Left lung (tissue), 14 donors: ENCODE measurements at places on chromosomes 5 and 9. TPM values are rescaled to one million over a fixed set of nuclear protein-coding genes. Genes with fewer than 3 reads are reported as not detected.

ADAMTS13 gene
- total RNA-seq: 1.2 TPM

IZUMO3 gene
- total RNA-seq: not detected

FOXD4L5 gene
- not detected for total RNA-seq

SLC26A2 gene
- 18.5 TPM for total RNA-seq

BSPRY gene
- total RNA-seq: 11.2 TPM

CLTA gene
- total RNA-seq: 219 TPM

INSL6 gene
- total RNA-seq: not detected

CA9 gene
- total RNA-seq: not detected

PFN3 gene
- total RNA-seq: not detected

PCDHB5 gene
- 2.5 TPM for total RNA-seq

ACSL6 gene
- 0.68 TPM for total RNA-seq

GRCh38 chr5:6682239-6682638 is 31.0 kb upstream of the TENT4A start:
- no peaks in the 10 kb centered on the region for H3K36me3 ChIP-seq
- H3K27me3 ChIP-seq: no peaks in the 10 kb centered on the region
- DNase-seq: no peak
- no peak overlapping the region for H3K4me3 ChIP-seq
- no peak overlapping the region for H3K27ac ChIP-seq

GRCh38 chr5:31181376-31181987 is 12.0 kb upstream of the CDH6 start:
- H3K4me3 ChIP-seq: no peak overlapping the region
- no peaks in the 10 kb centered on the region for H3K4me1 ChIP-seq
- no peaks in the 10 kb centered on the region for H3K27me3 ChIP-seq

DNA sequence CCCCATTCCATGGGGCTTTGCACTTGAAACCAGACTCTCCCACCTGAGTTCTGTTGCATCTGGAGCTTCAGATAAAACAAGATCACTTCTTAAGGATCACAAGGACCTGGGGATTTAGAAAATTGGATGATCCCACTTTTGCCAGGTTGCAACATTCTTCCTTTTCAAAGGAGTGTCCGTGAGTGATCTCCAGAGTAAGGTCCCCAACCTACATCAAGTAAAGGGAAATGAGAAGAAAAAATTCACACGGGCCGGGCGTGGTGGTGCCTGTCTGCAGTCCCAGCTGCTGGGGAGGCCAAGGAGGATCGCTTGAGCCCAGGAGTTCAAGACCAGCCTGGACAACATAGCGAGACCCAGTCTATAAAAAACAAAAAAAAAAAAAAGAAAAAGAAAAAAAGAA is 41.2 kb upstream of the COL5A1 start:
- no peak overlapping the region for H3K27ac ChIP-seq
- H3K36me3 ChIP-seq: no peaks in the 10 kb centered on the region
- H3K4me1 ChIP-seq: no peaks in the 10 kb centered on the region
- no peak overlapping the region for H3K4me3 ChIP-seq
- H3K27me3 ChIP-seq: peaks cover 26% of the 10 kb centered on the region

DNA sequence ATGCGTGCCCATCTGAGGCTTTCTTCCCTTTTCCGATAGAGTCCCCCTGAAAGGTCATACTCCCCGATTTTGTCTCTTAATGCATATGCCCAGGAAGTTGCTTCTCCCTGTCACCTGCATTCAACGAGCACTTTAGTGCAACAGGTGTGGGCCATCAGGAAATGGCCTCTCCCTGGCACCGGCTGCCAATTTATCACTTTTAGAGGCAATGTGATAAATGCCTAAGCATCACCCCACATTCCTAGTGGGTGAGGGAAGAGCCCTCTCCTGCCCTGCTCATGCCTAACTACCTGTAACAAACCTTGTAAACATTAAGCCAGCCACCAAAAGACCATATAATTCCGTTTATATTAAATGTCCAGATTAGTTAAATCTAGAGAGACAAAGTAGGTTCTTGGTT is 1.1 kb upstream of the SNAPC3 start:
- peaks cover 7% of the 10 kb centered on the region for H3K4me1 ChIP-seq
- H3K4me3 ChIP-seq: no peak overlapping the region
- H3K27me3 ChIP-seq: no peaks in the 10 kb centered on the region
- H3K36me3 ChIP-seq: peaks cover 19% of the 10 kb centered on the region

DNA sequence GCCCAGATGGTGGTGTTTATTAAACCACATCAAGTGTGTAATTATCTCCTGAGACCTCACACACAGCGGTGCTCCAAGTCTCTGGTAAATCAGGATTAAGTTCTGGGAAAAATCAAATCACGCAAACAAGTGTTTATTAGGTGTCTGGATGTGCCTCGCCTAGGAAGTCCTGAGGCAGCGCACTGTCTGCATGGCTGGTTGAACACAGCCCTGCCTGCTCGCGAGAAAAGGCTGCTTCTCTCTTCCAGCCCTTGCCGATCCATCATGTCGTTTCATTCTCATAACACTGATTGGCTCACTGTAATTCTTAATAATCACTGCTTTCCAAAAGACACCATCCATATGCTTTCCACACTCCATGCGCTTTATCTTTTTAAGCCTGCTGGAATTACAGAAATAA is 229.6 kb upstream of the DAP start:
- no peak overlapping the region for H3K4me3 ChIP-seq
- H3K4me1 ChIP-seq: no peaks in the 10 kb centered on the region
- H3K27ac ChIP-seq: no peak overlapping the region
- no peaks in the 10 kb centered on the region for H3K36me3 ChIP-seq
- no peak for DNase-seq
- peaks cover 12% of the 10 kb centered on the region for H3K27me3 ChIP-seq

DNA sequence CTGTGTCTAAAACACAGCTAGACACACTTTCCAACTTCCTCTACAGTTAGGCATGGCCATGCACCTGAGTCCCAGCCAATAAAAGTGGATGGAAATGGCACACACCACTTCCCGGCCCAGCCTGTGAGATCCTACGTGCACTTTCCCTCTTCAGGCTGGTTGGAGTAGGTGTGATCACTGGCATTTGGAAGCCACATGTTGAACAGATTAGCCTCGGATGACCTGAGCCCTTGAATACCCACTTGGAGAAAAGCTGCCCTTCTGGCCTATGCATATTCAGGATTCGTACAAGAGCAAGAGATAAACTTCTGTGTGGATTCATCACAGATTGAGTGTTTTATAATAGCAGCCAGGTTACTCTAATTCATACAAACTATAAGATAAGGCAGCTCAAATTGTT is 359.0 kb upstream of the SLC30A5 start:
- peaks cover 7% of the 10 kb centered on the region for H3K4me1 ChIP-seq
- no peaks in the 10 kb centered on the region for H3K36me3 ChIP-seq
- no peak overlapping the region for H3K4me3 ChIP-seq
- no peaks in the 10 kb centered on the region for H3K27me3 ChIP-seq

DNA sequence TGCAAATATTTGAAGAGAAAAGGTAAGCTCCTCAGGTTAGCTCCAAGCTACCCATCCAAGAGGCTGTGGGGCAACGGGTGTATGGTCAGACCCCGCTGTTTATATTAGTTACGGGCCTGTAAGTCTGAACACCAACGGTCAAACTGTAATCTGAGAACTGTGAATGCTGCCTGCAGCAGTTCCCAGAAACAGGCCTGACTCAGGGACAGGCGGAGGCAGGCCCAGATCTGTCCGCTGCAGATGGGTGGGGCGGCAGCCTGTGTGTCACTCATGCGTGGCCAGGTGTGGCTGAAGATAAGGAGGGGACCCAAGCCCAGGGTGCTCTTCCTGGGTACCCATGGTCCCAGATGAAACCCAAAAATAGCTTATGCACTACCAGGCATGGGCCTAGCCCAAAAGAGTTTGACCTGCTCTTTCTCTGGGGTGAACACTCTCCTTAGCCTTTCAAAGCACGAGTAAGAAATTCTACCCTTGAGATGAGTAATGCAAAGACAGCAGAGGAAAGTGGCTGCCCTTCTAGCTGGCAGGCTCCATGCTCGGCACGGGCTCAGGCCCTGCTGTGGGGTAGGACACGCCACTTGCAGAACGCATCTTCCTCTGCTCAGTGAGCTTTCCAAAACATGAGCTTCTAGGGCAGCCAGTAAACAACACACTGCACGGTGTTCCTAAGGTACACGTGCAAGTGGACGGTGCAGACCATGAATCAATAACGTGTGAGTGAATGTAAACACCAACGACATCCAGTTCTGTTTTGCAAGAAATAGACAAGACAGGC is 9.1 kb downstream of the UBAC1 start:
- H3K27me3 ChIP-seq: no peaks in the 10 kb centered on the region
- H3K36me3 ChIP-seq: peaks cover 80% of the 10 kb centered on the region
- H3K4me1 ChIP-seq: no peaks in the 10 kb centered on the region
- no peak overlapping the region for H3K27ac ChIP-seq
- no peak for DNase-seq

DNA sequence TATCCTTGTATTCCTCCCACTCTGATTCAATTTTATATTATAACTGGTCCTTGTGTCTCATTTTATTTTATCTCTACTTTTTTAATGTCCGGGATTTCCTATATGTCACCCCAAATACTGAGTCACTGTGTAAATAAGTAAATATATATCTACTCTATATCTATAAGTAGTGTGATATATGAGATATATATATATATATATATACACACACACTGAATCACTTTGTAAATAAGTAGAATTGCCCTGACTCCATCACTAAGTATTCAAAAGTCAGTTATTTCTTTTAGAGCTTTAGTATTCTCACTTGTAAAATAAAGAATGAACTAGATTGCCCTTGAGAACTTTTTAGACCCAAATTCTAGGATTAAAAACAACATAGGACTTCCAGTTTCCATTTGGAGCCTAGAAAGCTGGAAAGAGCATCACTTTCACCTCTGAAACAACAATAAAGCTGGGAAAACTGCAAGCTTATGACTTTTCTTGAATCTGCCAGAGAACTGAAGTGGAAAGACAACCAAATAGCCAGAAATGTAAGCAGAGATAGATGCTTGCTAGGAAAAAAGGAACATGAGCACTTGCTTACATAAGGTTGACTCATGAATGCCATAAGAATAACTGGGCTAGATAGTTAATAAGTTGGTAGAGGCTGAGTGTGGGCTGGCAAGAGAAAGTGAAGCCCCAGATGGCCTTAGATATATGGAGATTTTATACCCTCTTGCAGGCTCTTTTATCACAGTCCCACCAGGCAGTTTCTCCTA is 171.1 kb upstream of the TLX3 start:
- no peaks in the 10 kb centered on the region for H3K27me3 ChIP-seq
- no peak overlapping the region for H3K4me3 ChIP-seq
- no peak for DNase-seq
- no peaks in the 10 kb centered on the region for H3K4me1 ChIP-seq

DNA sequence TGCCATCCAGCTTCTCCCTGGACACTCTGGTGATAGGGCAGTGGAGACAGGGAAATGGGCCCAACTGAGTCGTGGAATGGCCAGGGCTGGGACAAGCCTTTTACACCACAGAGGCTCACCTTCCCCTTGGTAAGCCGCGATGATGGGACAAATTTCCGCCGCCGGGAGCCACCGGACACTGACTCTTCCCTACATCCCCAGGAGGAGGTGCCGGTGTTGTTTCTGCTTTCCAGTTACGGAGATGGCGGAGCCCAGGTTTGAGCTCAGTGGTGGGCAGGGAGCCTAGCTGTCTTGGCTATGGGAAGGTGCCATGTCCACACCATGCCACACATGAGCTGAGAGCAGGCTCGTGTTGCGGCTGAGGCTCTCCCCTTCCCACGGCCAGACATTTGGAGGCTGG is 19.9 kb upstream of the WNK2 start:
- no peak for DNase-seq
- H3K4me1 ChIP-seq: no peaks in the 10 kb centered on the region
- H3K36me3 ChIP-seq: no peaks in the 10 kb centered on the region
- no peak overlapping the region for H3K4me3 ChIP-seq

GRCh38 chr9:110579862-110580219 is 300 bp upstream of the SVEP1 start:
- H3K36me3 ChIP-seq: no peaks in the 10 kb centered on the region
- H3K27ac ChIP-seq: peak overlapping the region; percentile 81
- H3K4me3 ChIP-seq: peak overlapping the region; percentile 55
- peaks cover 9% of the 10 kb centered on the region for H3K4me1 ChIP-seq

DNA sequence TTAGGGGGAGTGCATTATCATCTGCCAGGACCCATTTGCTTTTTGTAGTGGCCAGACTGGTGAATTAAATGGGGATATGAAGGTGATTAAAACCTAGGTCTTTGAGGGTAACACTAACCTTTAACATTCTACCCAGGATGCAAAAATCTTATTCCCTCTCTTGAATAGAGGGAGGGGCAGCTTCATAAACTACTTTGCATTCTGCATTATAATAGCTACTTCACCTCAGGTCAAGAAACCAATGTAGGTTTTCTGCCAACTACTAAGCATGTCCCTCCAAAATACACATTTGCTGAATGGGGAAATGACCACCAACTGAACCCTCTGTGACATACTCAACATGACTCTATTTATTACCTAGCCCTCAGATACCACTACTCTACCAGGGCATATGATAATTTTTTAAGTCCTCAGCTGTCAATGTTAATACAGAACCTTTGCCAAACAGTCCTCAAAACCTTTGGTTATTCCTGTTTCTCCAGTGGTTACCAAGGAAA is 477.6 kb upstream of the CD180 start:
- H3K36me3 ChIP-seq: no peaks in the 10 kb centered on the region
- no peaks in the 10 kb centered on the region for H3K27me3 ChIP-seq
- no peak for DNase-seq
- H3K4me3 ChIP-seq: no peak overlapping the region
- H3K27ac ChIP-seq: no peak overlapping the region

GRCh38 chr5:66408576-66408975 is 187.6 kb upstream of the MAST4 start:
- no peak for DNase-seq
- no peak overlapping the region for H3K4me3 ChIP-seq
- H3K27ac ChIP-seq: no peak overlapping the region
- H3K4me1 ChIP-seq: no peaks in the 10 kb centered on the region
- no peaks in the 10 kb centered on the region for H3K27me3 ChIP-seq

- H3K27me3 ChIP-seq: no peaks in the 10 kb centered on the region
- no peak overlapping the region for H3K4me3 ChIP-seq
- DNase-seq: no peak
- no peaks in the 10 kb centered on the region for H3K4me1 ChIP-seq
These were observed 11.9 kb downstream of the APBA1 start for GRCh38 chr9:69660304-69660703.

DNA sequence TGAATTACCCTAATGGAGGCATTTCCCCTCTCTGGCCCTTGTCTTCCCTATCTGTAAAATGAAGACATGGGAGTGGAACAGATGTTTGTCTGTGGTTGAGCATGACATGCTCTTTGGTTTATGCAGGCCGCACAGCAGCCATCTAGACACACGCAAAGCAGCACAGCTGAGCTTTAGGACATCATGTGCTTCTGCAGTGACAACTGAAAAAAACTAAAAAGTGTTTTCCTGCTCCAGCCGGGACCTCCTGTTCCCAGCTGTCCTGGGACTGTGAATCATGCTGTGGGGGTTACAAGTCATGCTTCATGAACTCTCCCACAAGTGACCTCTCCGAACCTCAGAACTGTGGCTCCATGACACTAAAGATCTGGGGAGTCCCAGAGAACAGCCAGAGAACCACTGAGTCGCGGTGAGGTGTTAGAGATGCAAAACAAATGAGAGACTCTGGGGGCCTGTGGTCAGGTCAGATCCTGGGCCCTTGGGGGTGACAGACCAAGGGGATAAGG is 1.7 kb downstream of the SMIM3 start:
- no peaks in the 10 kb centered on the region for H3K27me3 ChIP-seq
- no peak overlapping the region for H3K4me3 ChIP-seq
- no peaks in the 10 kb centered on the region for H3K36me3 ChIP-seq

GRCh38 chr5:79495311-79495710 is 18.6 kb downstream of the HOMER1 start:
- no peaks in the 10 kb centered on the region for H3K4me1 ChIP-seq
- H3K27ac ChIP-seq: no peak overlapping the region
- no peaks in the 10 kb centered on the region for H3K27me3 ChIP-seq
- no peak for DNase-seq
- H3K4me3 ChIP-seq: no peak overlapping the region
